ENCODE measurements at places on chromosomes 5 and 9.

GRCh38 chr9:114351932-114352331 is 22.3 kb downstream of the ORM2 start:
- no peak for DNase-seq

DNA sequence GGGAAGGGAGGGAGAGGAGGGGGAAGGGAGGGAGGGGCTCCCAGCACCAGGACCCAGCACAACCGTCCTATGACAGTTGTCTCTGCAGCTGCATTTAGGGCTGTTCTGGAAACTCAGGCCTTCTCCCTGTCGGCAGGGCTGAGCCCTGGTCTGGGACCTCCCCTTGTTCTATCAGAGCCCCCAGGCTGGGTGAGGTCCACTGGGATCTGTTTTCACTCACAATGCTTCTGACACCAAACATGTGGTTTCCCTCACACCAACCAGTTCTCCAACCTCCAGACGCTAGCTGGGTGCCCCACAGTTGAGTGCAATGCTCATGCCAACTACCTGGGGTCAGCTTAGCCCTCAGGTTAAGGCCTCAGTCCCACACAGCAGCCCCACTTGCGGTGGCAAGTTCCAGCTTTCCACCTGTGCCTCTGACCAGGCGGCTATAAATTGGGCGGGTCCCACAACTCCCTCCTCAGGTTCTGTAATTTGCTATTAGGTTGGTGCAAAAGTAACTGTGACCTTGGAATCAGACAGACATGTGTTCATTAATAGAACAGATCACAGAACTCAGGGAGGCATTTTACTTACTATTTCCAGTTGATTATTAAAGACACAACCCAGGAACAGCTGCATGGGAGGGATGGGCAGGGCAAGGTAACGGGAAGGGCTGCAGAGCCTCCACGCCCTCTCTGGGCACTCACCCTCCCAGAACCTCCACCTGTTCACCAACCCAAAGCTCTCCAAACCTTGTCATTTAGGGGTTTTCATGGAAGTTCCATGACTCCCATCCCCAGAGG is 13.5 kb downstream of the ADAMTS2 start:
- DNase-seq = no peak

DNA sequence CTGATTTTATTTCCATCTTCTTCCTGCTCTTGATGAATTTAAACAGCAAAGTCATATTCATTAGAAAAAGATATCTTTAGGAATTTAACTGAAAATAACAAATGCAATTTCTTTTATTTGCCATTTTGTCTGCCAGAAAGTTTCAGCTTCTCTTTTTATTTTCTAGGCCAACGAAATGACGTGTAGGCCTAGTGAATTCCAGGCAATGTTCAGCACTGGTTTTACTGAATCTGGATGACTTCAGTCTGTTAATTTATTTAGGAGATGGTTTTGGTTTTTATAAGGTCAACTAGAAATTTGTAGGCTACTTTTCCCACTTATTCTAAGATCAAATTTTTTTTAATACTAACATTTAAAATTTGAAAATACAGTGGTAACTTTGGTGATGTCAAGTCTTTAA is 129.1 kb upstream of the VCAN start:
- DNase-seq = no peak

- DNase-seq = no peak
These were observed 97.8 kb downstream of the TSSK1B start for GRCh38 chr5:113336975-113337374.

- DNase-seq = no peak
These were observed 478.9 kb downstream of the HTR1A start for GRCh38 chr5:63483338-63483737.

DNA sequence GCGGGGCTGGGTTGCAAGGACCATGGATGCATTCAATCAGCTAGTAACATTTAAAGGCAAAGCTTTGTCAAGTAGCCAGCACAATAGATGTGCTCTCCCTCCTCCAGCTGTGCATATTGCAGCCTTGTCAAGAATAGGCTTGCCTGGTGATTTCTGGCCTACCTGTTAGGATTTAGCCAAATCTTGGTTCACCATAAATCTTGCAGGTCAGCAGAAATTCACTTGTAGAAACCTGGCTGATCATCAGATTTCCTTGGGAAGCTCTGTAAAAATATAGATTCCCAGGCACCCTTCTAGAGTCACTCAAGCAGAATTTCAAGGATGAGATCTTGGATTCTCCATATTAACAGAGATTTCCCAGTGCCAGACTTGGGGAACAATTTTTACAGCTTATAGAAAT is 152.2 kb upstream of the SLC12A2 start:
- DNase-seq = no peak

GRCh38 chr9:86458191-86458855 is 104.1 kb upstream of the TUT7 start:
- DNase-seq = no peak

- no peak for DNase-seq
These were observed 3.7 kb downstream of the ANXA2R start for GRCh38 chr5:43036409-43036808.

DNA sequence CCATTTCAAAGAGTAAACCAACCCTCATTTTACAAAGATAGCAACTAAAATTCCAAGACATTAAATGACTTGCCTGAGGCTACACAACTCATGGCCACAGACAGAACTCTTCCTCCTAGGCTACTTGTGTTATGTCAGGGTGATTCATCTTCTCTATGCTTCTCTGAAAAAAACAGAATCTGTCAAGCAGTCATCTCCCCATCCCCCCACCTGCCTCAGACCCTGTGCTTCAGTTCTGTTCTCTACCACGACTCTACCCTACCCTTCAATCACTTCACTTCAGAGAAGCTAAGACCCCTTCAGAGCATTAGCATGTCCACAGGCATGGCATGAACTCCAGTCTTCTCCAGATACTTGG is 277.7 kb upstream of the PTGER4 start:
- DNase-seq = peak; percentile 44

DNA sequence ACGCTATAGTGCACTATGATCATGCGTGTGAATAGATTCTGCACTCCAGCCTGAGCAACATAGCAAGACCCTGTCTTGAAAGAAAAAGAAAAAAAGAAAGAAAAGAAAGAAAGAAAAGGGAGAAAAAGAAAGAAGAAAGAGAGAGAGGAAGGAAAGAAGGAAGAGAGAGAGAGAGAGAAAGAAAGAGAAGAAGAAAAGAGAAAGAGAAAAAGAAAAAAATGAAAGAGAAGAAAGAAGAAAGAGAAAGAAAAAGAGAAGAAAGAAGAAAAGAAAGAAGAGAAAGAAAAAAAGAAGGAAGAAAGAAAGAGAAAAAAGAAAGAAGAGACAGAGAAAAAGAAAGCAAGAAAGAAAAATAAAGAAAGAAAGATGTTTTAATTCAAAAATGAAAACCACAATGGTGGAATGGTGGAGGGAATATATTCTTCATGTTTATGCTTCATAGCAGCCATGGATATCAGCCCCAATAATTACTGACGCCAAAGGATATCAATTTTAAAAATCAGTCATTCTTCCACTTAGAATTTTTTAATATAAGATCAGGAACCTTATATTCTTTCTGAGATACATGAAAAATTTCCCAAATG is 168.7 kb upstream of the TBCA start:
- no peak for DNase-seq

DNA sequence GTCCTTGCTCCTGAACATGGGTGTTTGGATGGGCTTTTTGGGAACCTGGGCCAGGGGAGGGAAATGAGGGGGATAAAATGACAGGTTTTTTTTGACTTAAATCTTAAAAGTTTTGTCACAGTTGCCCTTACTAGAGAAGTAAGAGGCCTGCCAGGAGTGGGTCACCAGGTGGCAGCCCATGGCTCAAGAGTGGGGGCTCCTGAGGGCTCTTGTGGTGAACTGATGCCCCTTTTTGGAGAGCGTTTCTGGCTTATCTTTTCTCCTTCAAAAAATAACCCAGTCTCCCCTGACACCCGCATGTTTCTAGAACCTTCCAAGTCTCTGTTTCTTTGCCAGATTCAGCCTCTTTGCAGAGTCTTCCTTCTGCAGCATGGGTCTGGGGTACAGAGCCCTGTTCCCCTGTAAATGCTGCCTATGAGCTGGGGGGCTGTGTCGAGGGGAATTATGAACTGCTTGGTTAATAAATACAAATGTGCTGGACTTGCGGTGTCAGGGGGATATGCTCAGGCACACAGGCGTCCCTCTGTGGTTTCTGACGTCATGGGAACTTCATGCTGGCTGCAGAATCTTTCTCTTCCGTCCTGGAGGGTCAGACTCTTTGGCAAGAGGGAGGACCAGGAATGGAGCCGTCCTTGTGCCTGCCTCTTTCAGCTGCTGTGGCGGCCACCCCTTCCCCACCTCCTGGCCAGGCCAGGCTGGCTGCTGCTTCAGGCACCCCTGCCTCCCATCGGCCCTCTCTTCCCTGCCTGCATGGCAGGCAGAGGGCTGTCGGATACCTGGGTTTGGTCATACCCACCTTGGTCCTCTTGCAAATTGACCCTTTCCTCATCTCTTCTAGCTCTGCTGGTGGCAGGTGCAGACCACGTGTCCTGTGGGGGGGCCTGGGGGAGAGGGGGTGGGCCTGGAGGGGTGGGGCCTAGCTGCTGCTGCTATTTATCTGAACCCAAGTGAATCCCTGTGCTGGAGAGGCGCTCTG is 30.1 kb downstream of the PTPA start:
- no peak for DNase-seq

- no peak for DNase-seq
These were observed 187.3 kb upstream of the PIK3R1 start for GRCh38 chr5:68028131-68028727.

GRCh38 chr5:76831110-76831452 is 12.3 kb downstream of the F2RL1 start:
- no peak for DNase-seq

GRCh38 chr9:126879288-126879687 is 18.8 kb downstream of the ZBTB34 start:
- DNase-seq = no peak

GRCh38 chr9:108953983-108954574 is 19.9 kb downstream of the ABITRAM start:
- no peak for DNase-seq

DNA sequence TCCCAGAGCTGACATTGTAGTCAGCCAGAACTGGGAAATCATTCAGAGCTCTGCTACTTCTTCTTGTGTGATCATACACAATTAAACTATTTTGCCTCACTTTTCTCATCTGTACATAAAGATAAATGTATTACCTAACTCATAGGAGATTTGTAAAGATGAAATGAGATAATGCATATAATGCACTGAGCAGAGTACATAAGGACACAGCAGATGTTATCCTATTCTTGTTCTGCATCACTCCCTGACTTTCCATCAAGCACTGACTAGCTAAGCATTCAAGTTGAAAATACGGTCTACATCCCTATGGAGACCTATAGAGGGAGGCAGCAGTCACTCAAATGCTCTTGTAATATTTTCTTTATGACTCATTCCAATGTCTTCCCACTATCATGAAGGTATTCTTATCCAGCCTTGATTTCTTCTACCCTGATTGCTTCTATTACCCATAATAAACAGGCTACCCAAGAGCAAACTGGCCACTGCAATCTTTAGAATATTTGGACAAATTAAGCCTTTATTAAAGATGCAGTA is 16.3 kb upstream of the PRR16 start:
- DNase-seq = no peak

DNA sequence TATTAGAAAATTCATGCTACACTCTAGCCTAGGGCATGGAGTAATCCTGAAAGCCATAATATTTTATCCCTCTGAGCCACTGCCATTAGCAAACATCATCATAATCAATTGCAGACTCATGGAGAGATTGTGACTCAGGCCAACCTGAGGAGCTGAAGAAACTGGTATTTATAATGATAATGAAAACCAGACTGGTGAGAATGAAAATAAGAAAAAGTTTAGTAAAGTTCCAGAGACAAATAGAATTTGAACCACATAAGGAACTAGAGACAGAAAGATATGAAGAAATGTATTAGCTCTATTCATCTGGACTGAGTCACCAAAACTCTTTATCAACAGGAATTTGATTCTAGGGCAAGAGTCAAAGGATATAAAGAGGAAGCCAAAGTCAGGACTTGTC is 158.7 kb downstream of the DRD1 start:
- no peak for DNase-seq

DNA sequence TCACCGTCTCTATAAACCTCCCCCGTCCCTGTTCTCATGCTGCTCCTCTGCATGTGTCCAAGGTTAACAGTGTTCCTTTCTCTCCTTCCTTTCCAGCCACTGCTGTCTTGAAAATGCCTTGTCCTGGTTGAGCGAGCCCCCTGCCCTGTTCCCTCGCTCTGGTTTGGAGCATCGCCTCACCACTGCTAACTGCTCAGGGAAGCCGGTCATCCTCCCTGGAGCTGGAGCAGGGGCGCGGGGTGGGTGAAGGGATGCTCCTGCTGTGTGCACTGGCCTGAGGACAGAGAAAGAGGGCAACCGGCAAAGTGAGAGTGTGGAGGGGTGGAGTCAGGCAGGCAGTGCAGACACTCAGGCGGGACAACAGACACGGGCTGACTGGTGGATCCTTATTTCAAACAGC is 19.4 kb downstream of the UBE2QL1 start:
- DNase-seq = no peak

DNA sequence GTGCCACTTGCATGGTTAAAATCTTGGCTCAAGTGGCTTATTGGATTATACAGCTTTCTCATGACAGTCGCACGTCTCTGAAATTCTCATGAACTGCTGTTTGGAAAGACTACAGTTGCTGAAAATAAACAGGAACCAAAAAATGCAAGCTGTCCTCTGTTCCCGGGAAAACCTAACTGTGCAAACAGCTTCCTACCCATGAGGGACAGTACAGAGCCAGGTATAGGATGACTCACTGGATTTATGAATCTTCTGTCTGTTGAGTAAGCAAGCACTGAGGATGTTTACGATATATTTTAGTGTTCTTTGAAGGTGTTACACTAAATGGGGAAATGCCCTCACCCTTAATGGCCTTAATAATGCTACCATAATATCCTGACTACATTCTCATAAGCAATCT is 380.3 kb upstream of the TNC start:
- no peak for DNase-seq

GRCh38 chr5:9335754-9336495 is 209.9 kb downstream of the SEMA5A start:
- no peak for DNase-seq

DNA sequence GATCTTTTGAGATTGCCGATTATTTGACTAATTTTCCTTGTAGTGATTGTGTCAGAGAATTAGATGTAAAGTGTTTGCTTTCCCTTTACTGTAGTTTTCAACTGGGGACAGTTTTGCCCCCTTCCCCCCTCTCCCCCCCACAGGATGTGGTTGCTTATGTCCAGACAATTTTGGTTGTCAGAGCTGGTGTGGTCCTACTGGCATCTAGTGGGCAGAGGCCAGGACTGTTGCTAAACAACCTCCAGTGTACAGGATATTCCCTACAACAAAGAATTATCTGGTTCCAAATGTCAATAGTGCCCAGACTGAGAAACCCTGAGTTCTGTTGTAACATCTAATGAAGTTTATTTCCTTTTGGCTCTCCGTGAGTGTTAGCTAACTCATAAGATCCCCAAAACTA is 20.0 kb downstream of the TMEFF1 start:
- DNase-seq = no peak

DNA sequence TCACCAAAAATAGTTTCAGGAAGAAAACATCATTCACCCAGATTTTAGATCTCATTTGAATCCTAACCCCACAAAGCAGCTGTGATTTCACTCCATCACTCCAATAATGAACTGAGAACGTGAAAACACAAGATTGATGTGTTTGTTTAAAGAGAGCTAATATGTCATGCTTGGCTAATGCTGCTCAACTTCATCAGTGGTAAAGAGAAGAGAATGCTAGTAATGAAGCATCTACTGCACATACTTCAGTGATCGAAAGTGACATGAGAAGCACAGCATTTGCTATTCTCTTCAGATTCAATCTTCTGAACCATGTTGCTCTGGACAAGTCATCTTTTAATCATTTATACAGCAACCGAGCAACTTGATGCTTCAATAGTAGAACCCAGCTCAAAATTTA is 874.7 kb downstream of the EFNA5 start:
- DNase-seq = no peak
